Suppressor macrophage treated with lipopolysaccharide for 4 hours (primary cell): ENCODE measurements at places on chromosomes 3 and 15.

GRCh38 chr15:88727439-88727838, 75.8 kb upstream of the ACAN start:
- DNase-seq, result no peak

- DNase-seq, result peak; percentile 77
Observed at GRCh38 chr3:152331018-152331541, 62.4 kb downstream of the MBNL1 start.

DNA sequence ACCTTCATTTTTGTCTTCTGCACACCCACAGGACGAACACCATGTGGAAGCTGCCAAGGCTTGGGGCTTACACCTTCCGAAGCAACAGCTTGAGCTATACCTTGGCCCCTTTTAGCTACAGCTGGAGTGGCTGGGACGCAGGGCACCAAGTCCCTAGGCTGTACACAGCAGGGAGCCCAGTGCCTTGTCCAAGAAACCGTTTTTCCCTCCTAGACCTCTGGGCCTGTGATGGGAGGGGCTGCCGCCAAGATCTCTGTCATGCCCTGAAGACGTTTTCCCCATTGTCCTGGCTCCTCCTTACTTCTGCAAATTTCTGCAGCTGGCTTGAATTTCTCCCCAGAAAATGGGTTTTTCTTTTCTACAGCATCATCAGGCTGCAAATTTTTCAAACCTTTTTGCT, 7.8 kb downstream of the CNTN4 start:
- no peak for DNase-seq

DNA sequence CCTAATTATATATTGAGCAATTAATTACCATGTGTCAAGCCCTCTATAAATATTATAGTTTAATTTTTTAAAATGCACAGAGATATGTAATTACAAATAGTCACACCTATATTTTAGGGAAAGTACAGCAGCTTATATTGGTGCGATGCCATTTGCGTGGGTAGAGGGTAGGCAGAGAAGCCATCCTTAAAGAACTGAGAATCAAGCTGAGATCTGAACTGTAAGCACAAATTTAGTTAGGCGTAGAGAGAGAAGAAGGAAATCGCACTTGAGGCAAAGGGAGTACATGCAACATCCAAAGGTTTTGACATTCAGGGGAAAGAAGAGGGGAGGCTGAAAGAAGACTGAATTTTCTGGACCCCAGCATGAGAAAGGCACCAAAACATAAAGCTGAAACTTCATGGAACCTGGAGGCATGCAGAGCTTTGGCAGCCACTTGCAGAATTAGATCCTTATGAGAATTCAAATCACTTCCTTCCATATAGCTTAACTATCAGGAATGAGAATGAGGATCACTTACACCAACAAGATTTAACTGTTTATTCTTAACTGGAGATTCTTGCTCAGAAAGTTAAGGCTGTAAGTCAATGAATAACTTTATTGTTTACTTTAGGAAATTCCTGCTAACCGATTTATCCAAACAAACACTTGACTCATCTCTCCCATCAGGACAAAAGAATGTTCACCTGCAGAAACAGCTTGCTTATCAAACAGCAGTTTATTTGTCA, 114.3 kb downstream of the TGFBR2 start:
- DNase-seq, result no peak

DNA sequence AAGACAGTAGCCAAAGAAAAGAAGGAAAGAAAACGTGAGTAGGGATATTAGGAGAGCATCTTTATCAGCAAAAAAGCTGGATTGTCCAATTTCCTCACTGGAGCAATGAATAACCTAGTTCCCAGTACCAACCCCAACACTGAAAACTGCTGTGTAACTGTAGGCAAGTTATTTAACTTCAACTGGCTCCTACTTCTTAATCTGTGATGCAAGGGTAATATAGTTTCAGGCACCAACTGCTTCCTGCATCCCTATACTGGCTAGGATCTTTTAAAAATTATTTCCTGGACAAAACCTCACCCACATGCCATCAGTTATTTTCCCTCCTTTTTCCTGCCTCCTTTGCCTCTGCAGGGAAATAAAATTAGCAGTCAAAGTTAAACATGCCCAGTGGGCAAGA, 59.6 kb downstream of the ZBTB20 start:
- no peak for DNase-seq

- DNase-seq, result peak; percentile 19
Observed at GRCh38 chr3:112640930-112641801, at the start of gene CCDC80. CCDC80 (minus strand) TSS chr3:112641143; CDS start chr3:112639905, 1,238 bp downstream.

DNA sequence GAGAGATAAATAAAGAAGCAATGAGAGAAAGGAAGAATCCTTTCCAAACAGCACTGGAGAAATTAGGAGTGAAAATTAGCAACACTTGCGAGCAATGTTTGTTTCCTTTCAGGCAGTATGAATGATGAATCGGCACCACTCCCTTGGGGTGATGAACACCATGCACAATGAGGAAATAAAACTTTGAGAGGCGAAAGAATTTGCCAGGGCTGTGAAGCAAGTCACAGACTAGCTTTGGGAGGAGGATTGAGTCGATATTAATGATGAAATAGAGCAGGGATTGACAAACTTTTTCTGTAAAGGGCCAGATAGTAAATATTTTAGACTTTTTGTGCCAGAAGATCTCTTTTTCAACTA, 237.7 kb downstream of the AGBL1 start:
- no peak for DNase-seq

- peak; percentile 70 for DNase-seq
Observed at GRCh38 chr3:188900421-188900951, 271.3 kb upstream of the TPRG1 start.

DNA sequence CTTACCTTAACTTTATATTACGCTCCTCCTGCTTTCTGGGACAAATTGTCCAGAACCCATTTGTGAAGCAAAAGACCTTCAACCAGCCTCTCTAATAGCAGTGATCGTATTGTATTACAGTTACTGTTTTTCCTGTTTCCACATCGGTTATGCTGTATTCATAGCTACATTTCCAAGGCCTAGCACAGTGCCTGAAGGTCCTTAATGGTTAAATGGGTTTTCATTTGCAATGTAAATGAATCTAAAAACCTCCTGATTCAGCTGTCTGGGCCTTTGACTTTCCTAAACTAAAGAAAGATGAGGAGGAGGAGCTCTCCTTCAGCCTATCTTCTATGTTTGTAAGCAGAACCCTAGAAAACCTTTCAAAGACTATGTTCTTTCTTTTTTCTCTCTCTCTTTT, 99.1 kb downstream of the LRRC28 start:
- no peak for DNase-seq

- no peak for DNase-seq
Observed at GRCh38 chr3:196995027-196995426, 26.4 kb upstream of the PIGZ start.

DNA sequence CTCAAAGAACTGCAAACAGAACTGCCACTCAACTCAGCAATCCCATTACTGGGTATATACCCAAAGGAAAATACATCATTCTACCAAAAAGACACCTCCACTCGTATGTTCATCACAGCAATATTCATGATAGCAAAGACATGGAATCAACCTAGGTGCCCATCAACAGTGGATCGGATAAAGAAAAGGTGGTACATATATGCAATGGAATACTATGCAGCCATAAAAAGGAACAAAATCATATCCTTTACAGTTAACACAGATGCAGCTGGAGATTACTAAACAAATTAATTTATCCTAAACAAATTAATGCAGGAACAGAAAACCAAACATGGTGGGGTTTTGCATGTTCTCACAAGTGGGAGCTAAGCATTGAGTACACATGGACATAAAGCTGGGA, 27.3 kb downstream of the MGLL start:
- DNase-seq, result no peak

DNA sequence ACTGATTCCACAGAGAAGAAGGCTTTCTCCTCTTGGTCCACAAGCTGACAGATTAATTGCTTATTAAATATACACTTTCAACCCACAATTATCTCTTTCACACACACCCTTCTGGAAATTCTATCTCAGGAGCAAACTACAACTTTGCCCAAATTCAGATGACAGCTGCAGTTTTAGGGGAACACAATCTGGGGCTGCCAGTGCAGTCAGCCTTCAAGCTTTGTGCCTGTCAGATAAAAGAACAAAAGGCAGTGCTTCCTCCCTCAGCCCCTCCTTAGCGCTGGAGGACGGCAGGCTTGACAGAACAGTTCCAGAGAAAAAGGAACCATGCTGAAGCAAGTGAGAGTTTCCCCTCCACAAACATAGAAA, 99.6 kb downstream of the TMCC1 start:
- DNase-seq, result peak; percentile 42

DNA sequence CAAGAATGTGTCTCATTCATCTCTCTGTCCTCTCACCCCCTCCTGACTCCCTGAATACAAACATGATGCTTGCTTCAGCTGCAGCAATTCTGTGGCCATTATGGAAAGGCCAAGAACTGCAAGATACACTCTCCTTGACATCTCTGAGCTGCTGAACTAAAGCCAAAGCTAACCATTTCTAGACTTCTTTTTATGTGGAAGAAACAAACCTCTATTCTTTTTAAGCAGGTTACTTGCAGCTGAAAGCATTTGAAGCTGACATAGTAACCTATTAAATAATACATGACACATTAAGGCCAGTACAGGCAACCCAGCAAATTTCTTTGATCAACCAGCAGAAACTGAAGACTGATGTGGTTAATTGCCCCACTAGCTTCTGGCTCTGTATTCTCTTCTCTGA, 17.5 kb downstream of the FHIT start:
- DNase-seq, result no peak

DNA sequence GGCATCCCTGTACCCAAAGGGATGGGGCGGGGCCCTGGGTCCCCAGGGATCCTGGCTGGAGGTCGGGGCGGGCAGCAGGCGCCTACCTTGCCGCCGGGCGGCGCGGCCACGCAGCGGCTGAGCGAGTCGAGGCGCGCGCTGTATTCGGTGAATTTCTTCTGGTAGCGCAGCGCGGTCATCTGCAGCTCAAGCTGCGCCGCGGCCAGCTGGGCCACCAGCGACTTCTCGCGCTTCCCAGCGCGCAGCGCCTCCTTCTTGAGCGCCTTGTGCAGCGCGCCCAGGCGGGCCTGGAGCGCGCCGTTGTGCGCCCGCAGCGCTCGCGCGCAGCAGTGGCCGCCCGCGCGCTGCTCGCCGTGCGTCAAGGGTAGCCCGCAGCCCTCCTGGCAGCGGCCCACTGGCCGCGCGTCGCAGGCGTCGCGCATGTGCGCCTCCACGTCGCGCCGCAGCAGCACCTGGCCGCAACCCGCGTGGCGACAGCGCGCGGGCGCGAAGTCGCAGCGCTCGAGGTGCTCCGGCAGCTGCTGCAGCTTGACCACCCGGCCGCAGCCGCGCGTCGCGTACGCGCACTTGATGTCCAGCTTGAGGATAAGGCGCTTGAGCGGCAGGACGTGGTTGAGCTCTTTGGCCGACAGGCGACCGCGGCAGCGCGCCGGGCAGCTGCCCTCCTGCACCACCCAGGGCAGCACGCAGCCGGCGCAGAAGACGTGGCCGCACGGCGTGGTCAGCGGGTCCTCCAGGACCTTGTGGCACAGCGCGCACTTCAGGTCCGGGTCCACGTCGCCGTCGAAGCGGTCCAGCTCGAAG, 522 bp downstream of the PDZRN3 start:
- DNase-seq, result no peak
